ENCODE measurements at places on chromosomes 1 and 21. TPM values are rescaled to one million over a fixed set of nuclear protein-coding genes. Genes with fewer than 3 reads are reported as not detected.

The TTC4 gene
- 16.9 TPM for total RNA-seq

DNA sequence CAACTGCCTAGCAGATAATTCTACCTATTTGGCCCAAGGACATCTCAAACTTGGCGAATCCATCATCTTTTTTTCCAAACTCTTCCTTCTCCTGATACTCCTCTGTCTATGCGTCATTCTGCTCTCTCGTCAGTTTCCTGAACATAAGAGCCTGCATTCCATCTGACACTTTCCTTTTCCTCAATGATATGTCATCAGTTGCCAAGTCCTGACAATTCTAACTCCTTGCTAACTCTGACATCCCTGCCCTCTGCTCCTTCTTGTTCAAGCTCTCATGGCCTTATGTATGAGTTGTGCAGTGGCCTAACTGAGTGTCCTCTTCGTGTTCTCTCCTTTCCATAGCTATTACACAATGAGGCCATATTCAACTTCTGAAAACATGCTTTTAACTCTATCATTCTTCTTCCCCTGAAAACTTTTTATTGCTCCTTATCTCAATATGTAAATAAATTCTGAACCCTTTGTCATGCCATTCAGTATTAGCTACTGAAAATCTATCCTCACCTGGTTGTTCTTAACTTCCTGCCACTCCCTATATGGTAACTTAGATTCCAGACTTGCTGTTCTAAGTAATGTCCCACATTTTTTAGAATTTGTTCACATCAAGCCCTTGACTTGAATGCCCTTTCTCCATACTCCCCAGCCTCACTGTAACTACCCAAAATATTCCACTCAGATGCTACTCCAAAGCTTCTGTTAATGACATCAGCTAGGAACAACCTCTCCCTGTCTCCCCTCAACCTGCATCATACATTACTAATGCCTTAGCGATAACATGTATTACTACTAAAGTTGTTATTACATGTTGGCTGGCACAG is 11.5 kb downstream of the PALMD start:
- DNase-seq: no peak

- DNase-seq: no peak
Observed at GRCh38 chr21:22585558-22585957, 1587.3 kb downstream of the NCAM2 start.

- no peak for DNase-seq
Observed at GRCh38 chr21:19198801-19199200, 795.2 kb upstream of the TMPRSS15 start.

GRCh38 chr1:162028726-162029125 is 5.1 kb upstream of the OLFML2B start:
- no peak for DNase-seq

GRCh38 chr1:225388372-225388771 is 39.5 kb downstream of the LBR start:
- DNase-seq: no peak

DNA sequence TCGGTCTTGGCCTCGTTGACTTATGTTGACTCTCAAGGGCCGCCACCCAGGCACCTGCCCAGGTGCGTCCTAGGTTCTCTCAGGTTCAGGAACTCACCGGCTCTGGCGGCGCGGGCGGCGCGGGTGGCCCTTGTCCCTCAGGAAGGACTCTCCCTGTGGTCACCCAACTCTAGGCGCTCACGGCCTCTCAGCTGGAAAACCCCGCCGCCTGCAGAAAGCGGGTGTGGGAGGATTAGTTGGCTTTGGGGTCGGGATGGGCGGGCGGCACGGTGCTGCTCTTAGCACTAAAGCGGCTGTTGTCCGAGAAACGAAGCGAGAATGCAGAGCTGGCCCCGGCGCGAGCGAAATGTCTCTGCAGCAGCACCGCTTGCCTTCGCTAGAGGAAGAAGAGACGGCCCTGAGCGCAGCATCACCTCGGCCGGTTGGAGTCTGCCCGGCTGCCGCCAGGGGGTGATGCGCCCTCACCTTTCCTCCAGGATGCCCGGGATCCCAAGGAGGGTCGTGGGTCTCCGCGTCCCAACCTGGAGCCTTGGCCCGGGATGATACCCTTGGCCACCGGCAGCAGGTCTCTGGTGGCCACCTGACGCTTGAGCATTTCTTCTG is 8.1 kb upstream of the TADA1 start:
- peak; percentile 73 for DNase-seq

GRCh38 chr1:40657046-40657445 is 8.4 kb downstream of the RIMS3 start:
- no peak for DNase-seq

Data from sciatic nerve (tissue), 2 donors.